Cortex of kidney (tissue), 1 donor: ENCODE measurements at places on chromosomes 2 and 18.

GRCh38 chr2:155030296-155030695, 331.8 kb downstream of the KCNJ3 start:
- no peak for DNase-seq

DNA sequence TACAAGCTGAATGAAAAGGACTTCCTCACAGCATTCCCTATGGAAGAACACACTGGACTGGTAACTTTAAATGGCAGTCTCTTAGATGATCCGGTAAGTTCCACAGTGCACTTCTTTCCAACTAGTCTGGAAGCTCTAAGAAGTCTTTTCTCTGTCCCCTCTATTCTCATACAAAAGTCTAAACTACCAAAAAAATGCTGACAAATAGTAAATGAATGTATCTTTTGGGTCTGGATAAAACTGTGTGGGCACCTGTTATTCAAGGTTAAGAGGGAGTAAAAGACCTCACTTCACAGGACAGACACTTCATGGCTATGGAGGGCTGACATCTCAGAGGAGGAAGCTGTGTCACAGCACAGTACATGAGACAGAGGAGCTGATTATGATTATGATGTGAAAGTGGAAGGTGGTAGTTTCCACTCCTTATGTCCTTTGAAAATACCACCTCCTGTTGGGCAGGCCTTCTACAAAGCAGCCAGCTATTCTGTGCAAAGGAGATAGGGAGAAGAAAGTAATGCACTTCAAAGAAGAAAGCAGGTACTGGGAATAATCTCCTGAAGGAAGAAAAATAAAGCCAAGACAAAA, 23.9 kb downstream of the CCDC93 start:
- DNase-seq, result no peak

GRCh38 chr2:169980001-169980400, 152.7 kb downstream of the UBR3 start:
- no peak for DNase-seq

DNA sequence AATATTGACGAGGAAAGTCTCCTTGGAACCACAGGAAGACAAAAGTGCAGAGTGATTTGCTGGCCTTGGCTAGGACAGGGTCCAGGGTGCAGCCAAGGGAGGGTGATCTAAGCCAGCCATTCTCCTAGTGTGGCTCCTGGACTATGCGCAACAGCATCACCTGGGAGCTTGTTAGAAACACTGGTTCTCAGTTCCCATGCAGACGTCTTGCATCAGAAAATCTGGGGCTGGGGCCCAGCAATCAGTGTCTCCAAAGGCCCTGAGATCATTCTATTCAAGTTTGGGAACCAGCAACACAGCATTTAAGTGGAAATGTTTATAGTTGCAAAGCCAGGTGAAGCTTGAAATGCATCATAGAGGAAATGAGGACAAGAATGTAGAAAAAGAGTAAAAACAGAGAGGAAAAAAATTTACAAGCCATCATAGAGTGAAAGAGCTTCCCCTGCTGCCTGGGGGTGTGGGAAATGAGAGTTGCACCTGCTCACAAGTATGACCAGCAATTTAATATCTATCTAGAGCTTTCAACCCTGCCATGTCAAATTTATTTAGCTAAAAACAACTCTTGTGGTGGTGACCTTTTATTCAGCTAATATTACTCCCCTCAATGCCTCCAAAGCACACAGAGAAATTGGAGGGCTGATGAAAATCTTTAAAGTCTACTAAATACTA, 54.4 kb upstream of the SEC11C start:
- no peak for DNase-seq

DNA sequence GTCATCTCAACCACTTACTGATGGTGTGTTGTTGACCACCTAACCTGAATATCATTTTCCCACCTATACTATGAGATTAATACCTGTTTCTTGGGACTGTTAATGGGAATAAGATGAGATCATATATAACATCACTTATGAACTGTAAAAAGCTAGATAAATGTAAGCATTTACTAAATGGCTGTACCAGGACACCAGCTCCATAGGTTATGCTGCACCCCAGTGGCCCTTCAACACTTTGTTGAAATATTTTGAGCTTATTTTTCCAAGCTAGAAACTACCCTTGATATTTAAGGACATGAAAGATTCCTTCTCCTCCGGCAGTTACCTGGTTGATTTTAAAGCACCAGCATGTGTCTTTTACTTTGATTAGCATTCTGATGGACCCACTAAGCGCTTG, 138.0 kb upstream of the CDCA7 start:
- no peak for DNase-seq

DNA sequence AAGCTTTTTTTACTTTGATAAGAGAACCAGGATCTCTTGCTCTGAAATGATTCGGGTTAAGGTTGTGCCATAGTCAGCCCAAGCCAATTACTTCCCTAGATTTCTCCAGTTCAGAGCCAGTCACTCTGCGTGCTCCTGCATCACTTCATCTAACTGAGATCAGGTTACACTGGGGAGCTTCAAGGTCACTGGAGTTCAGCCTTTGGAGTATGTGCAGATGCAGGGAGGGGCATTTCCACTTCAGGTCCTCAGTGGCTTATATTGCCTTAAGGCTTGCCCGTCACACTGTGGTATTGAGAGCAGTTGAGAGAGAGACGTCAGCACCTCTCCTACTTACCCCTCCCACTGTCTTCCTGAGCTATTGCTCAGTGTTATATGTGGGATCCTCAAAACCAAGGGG, 317.8 kb downstream of the EPHA4 start:
- no peak for DNase-seq

DNA sequence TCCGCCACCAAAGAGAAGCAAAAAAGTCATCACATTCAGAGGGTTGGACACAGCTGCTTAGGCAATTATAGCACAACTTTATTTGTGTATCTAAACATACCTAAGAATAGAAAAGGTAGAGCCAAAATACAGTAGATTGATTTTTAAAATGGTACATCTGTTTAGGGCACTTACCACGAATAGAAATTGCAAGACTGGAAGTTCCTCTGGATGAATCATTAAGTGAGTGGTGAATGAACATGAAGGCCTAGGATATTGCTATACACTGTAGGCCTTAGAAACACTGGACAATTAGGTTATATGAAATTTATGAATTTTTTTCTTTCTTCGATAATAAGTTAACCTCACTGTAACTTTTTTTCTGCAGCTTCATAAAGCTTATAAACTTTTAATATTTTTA, 687.0 kb downstream of the BCL11A start:
- DNase-seq, result no peak

GRCh38 chr2:168583064-168583709, 127.1 kb downstream of the CERS6 start:
- no peak for DNase-seq

DNA sequence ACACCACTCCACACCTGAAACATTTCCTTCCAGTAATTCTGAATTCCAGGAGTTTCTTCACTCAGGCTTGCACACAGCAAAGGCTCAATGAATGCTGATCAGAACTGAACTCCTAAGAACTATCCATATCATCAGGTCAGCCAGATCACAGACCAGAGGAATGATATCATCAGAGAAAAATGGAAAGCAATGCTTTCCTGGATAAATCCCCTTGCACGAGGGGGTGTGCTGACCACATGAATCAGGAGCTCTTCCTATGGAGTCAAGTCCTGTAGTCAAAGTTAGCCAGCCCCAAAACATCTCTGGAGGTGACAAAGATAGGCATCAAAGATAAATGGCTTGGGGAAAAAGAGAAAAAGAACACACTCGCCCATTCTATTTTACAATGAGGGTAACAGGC, 83.8 kb upstream of the ACVR2A start:
- no peak for DNase-seq

DNA sequence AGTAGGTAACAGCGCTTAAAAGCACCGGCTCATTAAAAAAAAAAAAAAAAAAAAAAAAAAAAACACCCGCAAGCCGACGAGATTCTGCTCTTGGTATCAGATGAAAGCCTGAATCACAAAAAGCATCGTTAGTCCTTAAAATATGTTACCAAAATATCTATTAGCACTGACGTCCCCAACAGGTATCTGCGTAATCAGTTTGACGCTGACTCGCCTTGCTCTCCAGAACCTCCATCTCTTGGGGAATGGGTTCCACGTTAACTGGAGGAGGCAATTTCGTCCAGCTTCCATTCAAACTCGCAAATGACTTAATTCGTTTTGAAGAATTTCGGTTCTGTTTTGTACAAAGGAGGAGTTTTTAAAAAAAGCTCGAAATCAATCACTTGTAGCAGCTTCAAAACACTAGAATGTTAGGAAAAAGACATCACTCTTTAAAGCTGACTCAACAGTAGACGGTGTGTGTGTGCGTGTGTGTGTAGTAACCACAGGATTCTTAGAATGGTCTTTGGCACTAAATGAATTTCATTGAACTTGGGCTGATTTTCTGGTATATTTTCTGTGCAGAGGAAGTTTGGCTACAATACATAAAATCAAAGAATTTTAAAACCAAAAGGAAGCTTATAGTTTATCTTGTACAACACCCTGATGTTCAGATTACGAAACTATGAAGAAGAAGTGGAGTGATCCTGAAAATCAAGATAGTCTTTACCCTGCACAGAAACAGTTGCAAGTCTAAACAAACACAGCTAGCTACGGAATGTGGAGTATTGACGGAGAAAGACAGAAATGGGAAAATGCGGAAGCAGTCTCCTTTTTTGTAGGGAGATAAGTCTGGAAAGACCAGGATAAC, 1.1 kb upstream of the PGAP1 start:
- DNase-seq, result no peak
